ENCODE measurements at places on chromosomes 4 and X.

DNA sequence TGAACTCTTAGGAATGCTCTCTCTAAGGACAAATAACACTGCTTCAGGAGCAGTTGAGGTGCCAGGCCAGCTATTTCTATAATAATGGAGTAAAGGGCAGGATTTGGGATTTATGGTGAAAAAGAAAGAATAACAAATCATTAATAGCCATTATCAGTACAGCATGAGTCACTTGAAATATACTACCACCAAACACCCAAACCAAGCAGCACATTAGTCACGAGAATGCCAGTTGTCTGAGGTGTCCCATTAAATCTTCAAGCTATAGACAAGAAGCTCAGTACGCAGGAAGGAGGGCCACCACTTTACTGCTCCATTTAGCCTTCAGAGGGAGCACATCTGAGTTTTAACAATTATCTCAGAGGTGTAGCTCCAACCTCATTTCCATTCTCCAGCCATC lies 106.8 kb upstream of the MAGEA10 start:
- no peak for DNase-seq

- DNase-seq, result no peak
Measured at GRCh38 chr4:39609454-39609931, 29.2 kb downstream of the SMIM14 start.

GRCh38 chr4:38995660-38996005 lies 36.6 kb downstream of the TMEM156 start:
- no peak for DNase-seq

DNA sequence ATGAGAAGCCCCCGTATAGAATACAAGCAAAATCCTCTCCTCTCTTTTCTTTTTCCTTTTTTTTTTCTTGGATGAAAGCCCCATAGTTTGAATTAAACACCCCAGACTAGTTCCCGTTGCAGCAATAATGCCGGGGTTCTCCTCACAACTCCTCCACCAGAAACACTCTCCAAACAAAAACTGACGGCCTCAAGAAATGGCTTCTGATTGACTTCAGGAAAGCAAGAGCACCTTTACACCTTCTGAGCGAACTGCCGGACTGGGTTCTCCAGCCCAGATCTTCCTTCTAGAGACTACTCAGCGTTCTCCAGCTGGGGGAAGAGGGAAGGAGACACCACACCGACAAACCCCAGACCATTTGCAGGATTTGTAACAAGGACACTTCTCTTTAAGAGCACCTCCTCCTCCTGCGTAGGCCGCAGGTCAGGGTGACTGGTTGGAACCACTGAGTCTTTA lies 4.0 kb downstream of the HAND2 start:
- DNase-seq, result no peak

- DNase-seq, result no peak
Measured at GRCh38 chrX:63525491-63525890, 174.4 kb upstream of the SPIN4 start.

- no peak for DNase-seq
Measured at GRCh38 chrX:154804261-154804956, 876 bp downstream of the MPP1 start.

DNA sequence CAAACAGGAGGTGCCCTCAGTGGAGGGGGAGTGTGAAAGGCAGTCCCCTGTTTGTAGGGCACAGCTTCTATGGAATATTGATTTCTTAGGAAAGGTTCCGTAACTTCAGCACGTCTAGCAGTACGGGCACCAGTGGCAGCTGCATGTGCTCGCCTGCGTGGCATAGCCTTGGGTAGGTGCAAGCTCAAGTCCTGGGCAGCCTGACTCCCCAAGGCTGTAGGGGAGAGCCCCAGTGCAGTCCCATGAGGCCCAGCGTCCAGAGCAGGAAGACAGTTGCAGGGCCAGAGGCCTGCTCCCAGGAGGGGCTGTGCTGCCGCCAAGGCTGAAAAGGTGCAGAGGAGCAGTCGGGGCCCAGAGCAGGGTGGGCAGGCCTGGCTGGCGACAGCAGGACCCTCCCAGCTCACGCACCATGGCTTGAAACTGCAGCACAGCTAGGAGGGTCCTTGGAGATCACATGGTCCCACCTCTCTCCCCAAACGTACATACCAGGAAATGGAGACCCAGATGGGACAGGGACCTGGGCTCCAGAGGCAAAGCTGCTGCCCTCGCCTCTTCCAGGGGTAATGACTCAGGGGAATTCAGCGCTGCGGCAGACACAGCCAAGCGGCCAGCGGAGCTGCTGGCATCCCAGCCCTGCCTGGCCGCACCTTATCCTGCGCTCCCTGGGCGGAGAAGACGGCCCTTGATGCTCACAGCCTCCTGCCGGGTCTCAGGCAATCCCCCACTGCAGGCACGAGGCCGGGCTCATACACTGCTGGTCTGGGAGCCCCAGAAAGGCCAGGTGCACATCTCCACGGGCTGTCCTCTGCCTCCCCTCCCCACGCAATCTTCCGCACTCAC lies 6.0 kb upstream of the DUSP9 start:
- no peak for DNase-seq

Data from cortex of kidney (tissue), 1 donor.